ENCODE measurements at places on chromosomes 11 and 22.
A peak's percentile ranks its signal among the peaks of the same experiment; 100 is the strongest.

GRCh38 chr22:31239771-31240370 lies 27.8 kb downstream of the LIMK2 start:
- no peak for DNase-seq

DNA sequence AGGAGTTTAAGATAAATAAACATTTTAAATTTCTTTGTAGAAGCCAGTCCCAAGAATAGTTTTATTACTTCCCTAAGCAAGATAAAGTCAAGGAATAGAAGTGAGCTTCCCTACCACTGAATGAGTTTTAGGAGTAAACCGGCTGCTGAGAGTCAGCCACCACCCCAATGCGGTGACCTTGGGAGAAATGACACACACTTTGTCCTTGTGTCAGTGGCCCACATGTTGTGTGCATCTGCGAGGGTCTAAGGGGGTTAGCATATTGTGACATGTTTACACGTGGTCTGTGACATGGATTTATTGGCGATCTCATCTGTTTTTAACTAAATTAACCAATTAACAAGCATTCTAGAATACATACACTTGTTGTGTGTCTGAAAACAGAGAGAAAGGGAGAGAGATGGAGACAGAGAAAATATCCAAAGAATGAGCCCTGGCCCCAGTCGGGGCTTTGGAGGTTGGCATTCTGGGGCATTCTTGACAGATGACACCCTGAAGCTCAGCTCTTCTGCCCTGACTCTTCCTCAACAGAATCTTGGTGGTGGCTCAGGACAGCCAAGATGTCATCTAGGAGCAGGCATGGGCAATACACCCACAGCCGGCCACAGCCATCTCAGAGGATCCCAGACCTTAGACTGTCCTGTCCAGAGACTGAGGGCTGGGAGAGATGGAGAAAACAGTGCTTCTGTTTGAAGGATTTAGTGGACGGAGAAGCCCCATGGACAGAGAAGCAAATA lies 29.7 kb upstream of the TMPRSS4 start:
- DNase-seq = no peak

DNA sequence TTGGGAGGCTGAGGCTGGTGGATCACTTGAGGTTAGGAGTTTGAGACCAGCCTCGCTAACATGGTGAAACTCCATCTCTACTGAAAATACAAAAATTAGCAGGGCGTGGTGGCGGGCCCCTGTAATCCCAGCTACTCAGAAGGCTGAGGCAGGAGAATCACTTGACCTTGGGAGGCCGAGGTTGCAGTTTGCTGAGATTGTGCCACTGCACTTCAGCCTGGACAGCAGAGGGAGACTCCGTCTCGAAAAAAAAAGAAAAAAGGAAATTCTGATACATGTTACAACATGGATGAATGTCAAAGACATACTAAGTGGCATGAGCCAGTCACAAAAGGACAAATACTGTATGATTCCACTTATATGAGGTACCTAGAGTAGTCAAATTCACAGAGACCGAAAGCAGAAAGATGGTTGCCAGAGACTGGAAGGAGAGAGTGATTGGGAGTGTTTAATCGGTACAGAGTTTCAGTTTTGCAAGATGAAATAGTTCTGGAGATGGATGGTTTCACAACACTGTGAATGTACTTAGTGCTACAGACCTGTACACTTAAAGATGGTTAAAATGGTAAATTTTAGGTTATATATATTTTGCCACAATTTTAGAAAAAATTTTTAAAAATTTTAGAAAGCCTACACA lies 92.3 kb downstream of the BLID start:
- DNase-seq = no peak

DNA sequence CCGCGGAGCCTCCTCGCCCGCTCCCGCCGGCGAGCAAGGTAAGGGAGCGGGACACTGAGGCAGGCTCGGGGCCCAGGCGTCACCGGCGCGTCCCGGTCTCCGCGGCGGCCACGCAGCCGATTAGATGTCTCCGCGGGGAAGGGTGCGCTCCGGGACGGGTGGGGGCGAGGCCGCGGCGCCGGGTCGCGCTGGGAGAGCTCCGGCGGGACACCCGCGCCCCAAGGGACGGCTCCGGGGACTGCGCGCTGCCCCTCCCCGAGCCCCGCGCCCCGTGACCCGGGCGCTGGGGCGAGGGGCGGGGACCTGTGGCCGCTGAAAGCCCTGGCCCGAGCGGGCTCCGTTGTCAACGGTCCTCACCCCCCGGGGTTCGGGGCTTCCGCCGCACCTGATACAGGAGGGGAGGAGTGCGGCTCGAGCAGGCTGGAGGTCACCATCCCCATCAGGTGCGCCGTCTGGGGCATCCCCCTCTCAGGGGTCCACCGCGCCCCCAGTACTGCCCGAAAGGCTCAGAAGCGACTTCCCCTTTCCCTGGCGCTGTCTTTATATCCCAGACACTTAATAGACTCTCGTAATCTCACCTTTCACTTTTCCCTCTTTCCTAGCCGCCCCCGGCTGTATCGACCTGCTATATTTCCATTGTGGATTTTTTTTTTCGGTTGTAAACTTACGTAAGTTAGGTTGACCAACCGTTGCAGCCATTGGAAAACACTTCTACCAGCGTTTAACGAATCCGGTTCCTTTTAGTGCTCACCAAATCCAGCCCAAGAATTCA lies 573 bp downstream of the PPFIA1 start:
- peak; percentile 39 for DNase-seq

GRCh38 chr11:102610200-102610599 lies 14.9 kb downstream of the MMP20 start:
- DNase-seq = no peak

GRCh38 chr11:69155302-69156234 lies at the start of gene SMIM38:
TSS of gene SMIM38 (plus strand) at chr11:69155935. CDS start at chr11:69157847, 1,912 bp downstream.
- no peak for DNase-seq

DNA sequence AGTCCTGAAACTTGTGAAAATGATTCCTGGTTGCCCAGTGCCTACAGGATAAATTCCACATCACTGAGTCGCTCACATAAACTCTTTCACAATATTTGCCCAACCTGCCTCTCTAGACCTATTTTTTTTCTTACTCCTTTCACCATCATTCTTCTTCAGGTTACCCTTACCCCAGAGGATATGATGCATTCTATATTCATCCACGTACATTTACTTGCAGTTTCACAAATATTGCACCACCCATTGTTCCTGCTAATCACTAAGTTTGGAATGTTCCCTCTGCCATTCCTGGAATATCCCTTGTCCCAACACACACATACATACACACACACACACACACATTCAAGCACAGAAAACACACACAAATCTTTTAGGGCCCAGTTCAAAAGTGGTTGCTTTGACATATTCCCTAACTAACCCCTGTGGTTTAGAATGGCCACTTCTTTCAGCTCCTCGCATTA lies 379.5 kb downstream of the ETS1 start:
- peak; percentile 94 for DNase-seq

DNA sequence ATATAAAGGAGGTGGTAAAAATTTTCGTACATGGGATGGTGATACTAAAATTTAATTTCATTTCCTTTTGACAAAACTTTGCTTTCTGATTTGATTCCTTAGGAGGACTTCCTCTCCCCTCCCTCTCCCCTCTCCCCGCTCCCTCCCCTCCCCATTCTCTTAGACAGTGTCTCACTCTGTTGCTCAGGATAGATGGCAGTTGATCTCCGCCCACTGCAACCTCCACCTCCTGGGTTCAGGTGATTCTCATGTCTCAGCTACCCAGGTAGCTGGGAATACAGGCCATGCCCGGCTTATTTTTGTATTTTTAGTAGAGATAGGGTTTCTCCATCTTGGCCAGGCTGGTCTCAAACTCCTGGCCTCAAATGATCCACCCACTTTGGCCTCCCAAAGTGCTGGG lies 15.9 kb downstream of the TRIM44 start:
- no peak for DNase-seq

- DNase-seq = no peak
Observed at GRCh38 chr11:74139151-74139918, 31.5 kb downstream of the C2CD3 start.

GRCh38 chr11:66443602-66444001 lies 5.0 kb upstream of the MRPL11 start:
- peak; percentile 93 for DNase-seq

- DNase-seq = no peak
Observed at GRCh38 chr22:47572443-47572842, 810.0 kb downstream of the TBC1D22A start.

- no peak for DNase-seq
Observed at GRCh38 chr11:71251761-71252268, 562 bp downstream of the SHANK2 start.

DNA sequence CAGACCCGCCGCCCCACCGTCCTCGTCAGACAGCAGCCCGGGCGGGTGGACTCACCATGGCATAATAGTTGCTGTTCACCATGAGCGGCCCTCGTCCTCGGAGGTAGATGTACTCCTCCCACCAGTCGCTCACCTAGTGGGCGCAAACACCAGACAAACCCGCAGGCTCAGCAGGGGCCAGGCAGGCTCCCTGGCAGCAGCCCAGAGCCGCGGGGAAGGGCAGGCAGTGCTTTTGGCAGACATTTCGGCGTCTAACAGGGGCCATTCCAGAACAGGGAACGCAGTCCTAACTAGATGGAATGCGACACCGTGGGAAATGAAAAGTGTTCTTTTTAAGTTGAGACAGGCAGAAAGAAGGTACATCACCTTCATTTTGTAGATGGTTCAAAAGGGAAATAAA lies 44.9 kb downstream of the CPT1A start:
- DNase-seq = no peak

GRCh38 chr11:103609117-103610066 lies 427.0 kb upstream of the DDI1 start:
- DNase-seq = peak; percentile 85

DNA sequence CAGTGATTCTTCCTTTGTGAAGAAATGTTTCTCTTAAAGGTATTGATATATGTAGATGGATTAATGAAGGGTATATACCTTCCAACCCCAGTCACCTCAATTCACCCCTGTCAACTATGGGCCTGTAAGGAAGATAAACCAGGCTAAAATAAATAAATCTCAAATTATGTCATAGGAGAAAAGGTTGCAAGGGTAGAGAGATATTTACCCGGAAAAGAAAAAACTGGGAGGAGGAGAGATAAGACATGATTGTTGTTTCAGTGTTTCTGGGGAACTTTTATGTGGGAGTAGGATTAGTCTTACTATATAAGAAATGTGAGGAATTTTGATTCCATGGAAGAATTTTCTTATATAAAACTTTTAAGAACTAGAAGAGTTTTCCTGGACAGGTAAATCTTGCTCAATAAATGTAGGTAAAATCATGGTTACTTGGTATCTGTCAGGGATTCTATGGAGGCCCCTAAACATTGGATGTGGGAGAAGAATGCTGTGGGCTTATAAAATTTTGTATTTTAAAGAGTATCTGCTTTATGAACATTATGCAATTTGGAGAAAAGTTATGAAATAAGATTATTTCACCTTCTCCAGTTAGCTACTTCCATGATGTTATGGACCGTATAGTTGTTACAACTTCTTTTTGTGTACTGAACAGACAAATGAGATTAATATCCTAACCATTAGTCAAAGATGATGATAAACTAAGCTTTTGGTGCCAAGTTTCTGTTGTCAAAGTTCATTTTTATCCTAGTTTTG lies 6.4 kb downstream of the YAP1 start:
- no peak for DNase-seq

- no peak for DNase-seq
Observed at GRCh38 chr11:32073644-32074026, 17.2 kb upstream of the RCN1 start.

GRCh38 chr11:78453140-78453935 lies 35.7 kb upstream of the GAB2 start:
- DNase-seq = peak; percentile 10

DNA sequence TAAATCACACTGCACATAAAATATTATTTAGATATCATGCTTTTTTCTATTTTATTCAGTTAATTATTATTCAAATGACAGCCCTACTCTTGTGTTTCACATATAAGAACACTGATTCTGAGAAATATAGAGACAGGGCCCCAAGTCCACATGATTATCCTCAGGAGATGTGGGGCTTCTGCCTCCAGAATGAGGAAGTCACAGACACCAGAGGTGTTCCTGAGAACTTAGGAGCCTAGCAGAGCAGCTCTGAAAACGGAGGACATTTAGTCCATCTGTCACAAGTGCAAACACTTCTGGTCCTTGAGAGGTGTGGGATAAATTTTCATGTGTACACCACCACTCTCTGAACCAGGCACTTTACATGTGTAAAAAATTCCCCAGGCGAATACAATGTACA lies 26.2 kb downstream of the TRIM66 start:
- DNase-seq = no peak

DNA sequence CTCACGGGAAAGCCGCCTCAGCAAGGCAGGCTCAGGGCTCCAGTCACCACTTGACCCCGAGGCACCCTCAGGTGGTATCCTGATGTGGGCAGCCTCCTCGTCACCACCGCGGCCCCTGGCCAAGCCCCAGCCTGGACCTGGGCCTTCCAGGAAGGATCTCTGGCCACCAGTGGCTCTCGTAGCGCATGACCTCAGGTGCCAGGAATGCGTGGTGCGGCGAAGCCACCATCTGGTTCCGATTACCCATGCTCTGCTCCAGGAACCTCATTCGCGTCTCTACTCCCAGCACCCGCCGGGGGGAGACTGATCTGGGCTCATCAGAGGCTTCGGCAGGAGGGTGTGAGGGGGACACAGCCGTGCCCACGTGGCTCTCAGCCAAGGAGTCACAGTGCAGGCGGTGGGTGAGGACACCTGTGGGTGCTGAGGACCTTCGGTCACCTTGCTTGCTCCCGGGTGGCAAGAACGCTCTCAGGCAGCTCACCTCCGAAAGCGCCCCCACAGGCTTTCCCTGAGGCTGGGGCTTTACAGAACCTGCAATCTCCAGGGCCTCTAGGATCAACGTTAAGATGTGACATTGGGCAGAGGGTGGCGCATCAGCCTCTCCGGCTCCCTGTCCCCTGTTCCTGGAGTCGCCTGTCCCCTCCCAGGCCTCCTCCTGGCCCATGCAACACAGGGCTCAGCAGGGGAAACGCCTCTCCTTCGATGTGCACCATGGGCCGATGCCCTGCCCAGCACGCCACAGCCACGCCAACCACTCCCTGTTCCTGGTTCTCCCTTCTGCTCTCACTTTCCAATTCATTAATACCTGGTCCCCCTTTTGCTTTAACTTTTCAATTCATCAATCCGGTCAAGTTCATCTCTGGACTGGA lies 39.0 kb downstream of the TBX1 start:
- peak; percentile 84 for DNase-seq

Data from AG09309 (cell line).